ENCODE measurements at places on chromosomes 11 and 22.
A peak's percentile ranks its signal among the peaks of the same experiment; 100 is the strongest.

- peak; percentile 33 for DNase-seq
Measured at GRCh38 chr11:82756765-82757639, 23.3 kb upstream of the FAM181B start.

DNA sequence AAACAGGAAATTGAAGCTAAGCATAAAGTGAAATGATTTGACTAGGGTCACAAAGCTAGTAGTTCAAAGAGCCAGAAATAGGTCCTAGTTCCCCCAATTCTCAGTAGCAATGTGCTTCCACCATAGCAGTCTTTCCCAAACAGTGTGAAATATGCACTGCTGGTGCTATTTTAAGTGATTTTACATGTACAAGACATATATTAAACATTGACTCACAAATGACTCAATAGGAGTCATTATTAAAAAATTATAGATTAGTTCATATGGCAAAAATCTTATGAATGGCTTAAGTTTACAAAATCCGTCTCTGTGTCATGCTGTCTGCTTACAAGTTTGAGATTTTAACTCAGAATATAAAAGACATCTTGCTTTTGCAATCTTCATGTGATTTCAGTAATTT, 21.4 kb downstream of the KIF18A start:
- no peak for DNase-seq

- DNase-seq, result no peak
Measured at GRCh38 chr11:98589967-98590366, 430.8 kb upstream of the CNTN5 start.

DNA sequence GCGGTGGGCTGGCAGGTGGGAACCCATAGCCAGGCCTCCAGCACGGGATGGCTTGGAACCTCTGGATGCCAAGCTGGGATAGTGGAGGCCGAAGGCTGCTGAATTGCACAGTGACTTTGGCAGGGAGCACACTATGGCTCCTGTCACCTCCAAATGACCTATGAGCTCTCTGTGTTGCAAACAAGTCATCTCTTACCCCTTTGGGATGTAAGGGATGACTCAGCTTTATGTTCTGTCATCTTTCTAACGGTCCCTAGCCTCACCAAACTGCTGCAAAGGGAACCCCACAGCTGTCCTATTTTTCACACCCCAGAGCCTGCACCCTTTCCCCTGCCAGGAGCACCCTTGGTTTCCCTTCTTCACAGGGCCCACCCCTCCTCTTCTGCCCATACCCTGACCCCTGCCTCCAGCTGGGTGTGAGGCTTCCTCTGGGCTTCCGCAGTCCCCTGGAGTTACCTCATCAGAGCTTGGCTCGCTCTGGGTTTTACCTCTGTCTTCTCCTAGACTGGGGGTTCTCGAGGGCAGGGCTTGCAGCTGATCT, 2.7 kb upstream of the SCUBE1 start:
- no peak for DNase-seq

DNA sequence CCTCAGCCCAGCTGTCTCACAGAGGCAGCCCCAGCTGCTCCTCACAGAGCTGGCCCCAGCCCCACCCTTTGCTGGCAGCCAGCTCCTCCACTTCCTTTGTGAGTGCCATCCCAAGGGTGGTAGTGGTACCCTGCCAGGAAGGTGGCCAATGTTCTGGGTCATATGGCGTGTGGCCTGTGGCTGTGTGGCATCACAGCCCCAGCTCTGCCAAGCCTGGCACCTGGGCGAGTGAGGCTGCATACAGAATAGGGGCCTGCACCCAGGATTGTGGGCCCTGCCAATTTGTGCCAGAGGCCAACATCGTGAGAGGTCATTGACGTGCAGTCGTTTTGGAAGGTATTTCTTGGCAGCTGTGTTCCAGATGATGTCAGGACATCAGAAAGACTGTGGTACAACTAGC, 10.7 kb downstream of the TUB start:
- DNase-seq, result no peak

DNA sequence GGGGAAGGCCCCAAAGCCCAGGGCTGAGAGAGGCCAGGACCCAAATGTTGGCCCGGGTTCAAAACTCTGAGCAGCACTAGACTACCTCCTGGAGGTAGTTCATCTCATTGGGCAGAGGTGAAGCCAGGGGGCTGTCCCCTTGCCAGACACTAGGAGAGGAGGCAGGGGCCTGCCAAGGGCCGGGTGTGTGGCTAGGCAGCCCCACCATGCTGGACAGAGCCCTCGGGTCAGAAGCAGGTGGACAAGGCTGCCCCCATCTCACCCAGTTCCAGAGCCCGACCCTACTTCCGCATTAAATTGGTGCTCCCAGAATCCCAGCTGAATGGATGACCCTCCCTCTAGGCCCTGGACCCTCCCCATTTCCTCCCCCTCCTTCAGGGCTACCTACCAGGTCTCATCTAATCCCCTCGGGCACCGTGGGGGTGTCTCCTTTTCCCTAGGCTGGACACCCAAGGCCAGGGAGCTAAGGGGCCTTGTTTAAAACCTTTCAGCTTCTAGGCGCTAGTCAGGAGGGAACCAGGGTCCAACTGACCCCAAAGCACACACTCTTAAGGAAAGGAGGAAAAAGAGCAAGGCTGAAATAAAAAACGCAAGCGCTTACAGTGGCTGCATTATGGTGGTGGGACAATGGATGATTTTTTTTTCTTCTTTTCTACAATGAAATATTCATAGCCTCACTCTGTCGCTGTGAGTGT, 72.1 kb upstream of the TCF20 start:
- no peak for DNase-seq

- DNase-seq, result no peak
Measured at GRCh38 chr22:24355574-24355973, 71.8 kb upstream of the ADORA2A start.

DNA sequence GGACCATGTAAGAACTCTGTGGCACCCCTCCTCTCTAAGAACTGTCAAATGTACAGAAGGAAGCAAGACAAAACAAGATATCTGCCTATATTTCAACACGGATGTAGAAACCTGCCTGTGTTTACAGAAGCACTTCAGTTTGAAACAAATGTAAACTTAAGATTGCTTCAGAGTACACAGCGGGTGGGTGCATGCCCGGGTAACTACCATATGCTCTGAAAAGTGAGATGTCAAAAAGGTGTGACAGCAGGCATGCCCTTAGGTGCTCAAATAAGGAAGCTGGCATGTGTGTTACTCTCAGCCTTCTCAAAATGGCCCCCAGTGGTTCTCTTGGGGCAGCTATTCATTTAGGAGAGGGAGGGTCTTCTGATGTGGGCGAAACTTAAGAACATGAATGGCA, 5.2 kb downstream of the ACP2 start:
- DNase-seq, result no peak

GRCh38 chr11:11477695-11478420, 124.8 kb upstream of the CSNK2A3 start:
- no peak for DNase-seq

DNA sequence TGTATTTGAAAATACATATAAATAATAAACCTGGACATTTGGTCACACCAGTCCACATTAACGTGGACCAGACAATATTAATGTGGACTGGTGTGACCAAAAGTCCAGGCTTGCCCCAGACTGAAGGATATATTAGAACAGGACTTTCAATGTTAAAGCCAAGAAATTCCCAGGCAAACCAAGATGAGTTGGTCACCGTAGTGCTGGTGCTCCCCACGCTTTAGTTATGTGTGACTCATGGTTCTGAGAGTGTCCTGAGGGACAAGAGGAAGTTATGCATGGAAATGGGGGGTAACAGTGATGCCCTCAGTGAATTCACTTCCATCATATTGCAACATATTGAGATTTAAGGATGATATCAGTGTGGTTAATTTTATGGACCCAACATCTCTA, 31.4 kb downstream of the POU2AF1 start:
- DNase-seq, result no peak

DNA sequence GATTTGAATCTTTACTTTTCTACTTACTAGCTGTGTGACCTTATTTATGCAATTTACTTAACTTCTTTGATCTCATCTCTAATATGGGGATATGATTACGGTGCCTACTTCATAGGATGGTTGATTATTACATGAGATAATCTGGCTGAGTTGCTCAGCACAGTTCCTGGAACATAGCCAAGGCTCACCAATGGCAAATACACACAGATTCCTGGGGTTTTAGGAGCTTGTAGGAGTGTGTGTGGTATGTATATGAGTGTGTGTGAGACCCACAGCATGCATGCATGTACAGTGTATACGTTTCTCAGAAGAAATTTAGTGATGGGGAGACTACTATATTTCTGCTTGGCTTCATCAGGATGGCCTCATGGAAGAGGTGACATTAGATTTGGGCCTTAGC, 256.9 kb downstream of the KIRREL3 start:
- no peak for DNase-seq

DNA sequence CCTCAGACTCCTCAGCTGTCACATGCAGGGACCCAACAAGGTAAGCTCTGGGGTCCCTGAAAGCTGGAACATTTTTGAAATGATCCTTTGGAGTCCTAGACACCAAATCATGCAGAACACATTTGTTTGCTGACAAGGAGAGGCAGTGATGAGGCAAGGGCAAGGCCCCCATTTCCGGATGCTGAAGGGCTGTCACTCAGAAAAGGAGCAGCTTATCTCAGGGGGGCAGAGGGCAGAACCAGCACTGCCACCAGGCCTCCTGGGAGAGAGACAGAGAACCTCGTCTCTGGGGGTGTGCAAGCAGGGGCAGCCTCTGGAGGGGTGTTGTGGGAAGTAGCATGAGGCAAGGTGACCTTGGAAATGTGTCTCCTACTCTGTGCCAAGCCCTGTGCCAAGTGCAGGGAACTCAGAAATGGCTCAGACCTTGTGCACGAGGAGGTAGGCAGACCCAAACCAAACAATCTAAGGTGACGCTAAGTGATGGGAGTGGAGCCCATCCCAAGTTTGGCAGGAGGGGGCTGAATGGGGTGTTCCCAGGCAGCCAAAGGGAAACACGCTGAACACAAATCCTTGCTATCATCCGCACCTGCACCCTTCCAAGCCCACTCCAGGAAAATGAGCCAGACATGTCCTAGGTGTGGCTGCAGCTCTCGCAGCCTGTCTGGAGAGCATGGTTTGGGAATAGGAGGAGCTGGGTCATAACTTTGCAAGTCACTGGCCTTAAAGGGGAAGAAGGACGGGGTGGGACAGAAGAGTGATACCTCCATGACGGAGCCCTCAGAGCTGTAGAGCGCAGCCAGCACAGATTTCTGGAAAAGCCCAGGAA, 94.2 kb downstream of the PDE2A start:
- DNase-seq, result no peak

DNA sequence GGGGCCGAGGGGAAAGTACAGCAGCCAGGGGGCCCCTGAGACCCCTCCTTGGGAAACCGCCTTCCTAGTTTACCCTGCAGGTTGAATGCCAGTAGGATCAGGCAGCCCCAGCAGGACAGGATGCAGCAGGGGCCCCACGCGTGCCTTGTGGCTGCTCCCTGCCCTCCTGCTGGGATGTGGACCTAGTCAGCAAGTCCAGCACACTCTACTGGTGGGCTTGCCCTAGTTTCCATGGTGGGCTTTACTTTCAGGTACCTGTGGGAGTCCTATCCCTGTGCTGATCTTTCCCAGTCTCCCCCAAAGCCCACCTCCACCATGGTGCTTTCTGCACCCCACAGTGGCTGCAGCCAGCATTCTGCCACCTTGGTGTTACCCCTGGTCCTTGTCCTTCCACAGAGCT, 22.2 kb downstream of the SHISA8 start:
- DNase-seq, result no peak

DNA sequence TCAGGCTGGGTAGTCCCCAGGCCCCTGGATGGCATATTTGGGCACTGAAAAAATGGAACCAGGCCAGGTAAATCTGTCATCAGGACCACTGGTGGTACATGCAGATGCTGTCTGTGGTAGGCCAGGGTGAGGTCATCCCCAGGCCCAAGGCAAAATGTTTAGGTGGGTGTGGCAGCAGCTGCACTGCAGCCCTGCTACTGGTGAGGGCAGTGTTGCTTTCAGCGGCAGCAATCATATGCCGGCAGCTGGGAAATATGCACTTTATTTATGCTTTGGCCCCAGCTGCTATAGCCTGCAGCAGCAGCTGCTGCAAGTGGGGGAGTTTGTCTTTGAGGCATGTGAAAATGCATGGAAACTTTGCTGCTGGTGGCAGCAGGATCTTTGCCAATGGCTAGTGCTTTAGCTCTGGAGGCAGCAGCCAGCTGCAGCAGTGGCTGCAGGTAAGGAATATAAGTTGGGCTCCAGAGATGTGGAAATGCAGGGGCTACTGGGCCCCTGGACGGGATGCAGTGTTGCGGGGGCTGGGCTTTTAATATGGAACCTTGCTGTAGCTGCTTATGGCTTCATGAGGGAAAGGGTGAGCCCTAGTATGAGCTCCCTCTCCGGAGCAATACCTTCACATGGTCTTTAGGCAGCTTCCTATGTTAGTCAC, 365.7 kb upstream of the CADM1 start:
- DNase-seq, result no peak

DNA sequence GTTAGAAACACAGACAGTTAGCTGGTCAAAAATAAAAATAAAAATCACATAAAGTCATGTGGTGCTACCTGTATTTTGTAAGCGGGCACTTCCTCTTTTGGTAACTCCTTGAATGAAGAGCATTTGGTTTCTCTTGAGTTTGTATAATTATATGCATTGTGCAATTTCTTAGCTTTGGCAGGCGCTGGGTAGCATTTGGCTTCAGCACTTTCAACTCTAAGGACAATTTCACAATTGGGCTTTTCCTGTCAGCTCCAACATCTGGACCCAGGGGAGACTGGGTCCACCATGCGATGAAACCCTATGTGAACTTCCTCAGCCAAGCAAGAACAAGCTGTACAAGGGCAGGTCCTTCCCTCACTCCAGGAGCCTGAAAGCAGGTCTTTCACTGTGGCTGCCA, 169.1 kb downstream of the RRAS2 start:
- no peak for DNase-seq

- no peak for DNase-seq
Measured at GRCh38 chr22:45136594-45136993, 27.1 kb upstream of the NUP50 start.

DNA sequence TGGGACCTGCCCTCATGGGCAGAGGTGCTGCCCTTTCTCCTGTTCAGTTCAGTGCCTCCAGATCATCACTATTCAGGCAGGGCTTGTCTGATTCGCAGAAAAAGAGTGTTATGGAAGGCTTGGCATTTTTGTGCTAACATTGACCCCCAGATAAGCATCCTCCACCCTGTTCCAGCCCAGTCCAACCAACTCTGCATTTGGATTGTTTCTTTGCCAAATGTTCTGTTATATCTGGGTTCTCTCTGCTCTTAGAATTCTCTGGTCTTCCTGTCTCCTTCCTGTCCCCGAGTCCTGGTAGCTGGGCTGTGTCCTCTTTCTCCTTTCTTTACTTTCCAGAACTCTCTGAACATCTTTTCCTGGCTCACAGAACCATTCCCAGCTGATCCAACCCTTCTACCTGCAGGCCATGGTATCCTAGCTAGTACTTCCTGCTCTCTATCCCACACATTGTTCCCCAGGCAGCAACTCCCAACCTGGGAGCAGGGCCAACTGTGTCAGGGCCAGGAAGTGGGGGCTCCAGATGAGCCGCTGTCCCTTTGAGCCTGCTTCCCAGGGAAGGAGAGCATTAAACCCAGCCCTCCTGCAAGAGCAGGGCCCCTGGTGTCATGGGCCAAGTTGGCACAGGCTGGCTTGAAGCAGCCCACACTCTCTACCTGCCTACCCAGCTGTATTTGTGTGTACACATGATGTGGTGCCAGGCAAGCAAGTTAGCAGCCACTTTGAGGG, 280.7 kb upstream of the CADM1 start:
- DNase-seq, result no peak

GRCh38 chr11:126080161-126080941, 17.7 kb upstream of the CDON start:
- DNase-seq, result no peak

- DNase-seq, result no peak
Measured at GRCh38 chr11:5639953-5640352, 15.2 kb downstream of the TRIM34 start.

- DNase-seq, result no peak
Measured at GRCh38 chr22:27212617-27213177, 555.3 kb downstream of the MIAT start.

GRCh38 chr11:45354976-45355705, 69.0 kb upstream of the SYT13 start:
- peak; percentile 94 for DNase-seq
